RCC 7860 (cell line): ENCODE measurements at places on chromosomes 2 and 18.

DNA sequence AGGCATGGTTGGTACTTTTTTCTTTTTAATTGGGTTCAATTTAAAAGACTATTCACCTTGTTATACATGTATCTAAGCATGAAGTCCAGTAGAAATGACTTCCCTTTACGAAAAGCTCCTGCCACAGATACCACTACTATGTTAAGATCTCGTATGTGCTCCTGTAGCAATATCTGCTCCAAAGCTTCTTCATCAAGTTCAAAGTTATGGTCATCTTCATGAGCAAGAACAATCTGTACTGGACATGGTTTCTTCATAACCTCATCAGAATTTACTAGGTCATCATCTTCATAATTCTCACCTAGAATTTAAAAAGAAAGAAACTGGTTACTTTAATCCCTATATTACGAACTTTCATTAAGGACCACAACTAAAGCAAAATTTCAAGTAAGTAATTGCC lies 33.9 kb downstream of the ATL2 start:
- no peak for DNase-seq

GRCh38 chr2:10019174-10019573 lies 24.2 kb upstream of the KLF11 start:
- DNase-seq: no peak

- DNase-seq: no peak
Measured at GRCh38 chr2:147623328-147623727, 221.5 kb upstream of the ACVR2A start.

DNA sequence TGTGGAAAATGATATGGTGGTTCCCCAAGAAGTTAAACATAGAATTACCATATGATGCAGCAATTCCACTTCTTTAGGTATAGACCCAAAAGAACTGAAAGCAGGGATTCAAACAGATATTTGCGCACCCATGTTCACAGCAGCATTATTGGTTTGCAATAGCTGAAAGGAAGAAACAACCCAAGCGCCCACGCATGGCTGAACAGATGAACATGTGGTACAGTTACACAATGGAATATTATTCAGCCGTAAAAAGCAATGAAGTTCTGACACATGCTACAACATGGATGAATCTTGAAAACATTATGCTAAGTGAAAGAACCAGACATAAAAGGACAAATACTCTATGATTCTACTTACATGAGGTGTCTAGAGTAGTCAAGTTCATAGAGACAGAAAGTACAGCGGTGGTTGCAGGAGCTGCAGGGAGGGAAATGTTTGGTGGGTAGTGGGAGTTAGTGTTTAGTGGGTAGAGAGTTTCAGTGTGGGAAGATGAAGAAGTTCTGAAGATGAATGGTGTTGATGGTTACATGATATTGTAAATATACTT lies 26.7 kb upstream of the ASPRV1 start:
- DNase-seq: no peak

DNA sequence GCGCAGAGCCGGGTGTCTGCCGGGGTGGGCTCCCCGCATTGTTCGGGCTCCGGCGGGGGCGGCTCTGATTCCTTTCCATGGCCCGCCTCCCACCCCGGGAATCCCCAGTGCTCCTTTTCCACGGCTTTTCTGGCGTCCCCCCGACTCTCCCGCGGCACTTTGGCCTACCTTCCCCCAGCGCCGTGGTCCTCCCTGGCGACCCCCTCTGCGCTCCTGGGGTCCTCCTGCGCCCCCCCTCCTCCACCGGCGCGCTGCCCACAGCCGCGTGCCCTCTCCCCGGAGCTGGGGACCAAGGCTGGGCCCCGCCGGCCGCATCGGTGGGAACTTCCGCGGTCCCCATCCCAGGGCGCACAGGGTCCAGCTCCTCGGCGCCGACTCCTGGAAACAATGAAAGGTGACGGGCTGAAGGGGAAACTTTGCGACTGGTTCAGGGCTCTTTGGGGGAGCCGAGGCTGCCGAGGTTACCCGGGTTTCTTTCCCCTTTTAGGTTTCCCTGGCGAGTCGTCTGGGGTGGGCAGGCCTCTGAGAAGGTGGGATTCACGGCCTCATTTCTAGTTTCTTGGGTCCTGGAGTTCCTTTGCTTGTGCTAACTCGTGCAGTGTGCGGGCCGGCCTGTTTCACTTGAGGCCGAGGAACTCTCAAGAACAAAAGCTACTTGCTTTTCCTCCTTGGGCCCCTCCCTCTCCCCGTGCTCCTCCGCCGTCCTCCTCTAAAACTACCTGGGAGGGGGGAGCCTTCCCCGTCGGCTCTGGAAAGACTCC lies 2.2 kb downstream of the TGIF1 start:
- DNase-seq: peak; percentile 49

GRCh38 chr2:218927876-218928275 lies 31.6 kb upstream of the CDK5R2 start:
- no peak for DNase-seq

- no peak for DNase-seq
Measured at GRCh38 chr2:161173541-161174194, 13.4 kb downstream of the TANK start.

DNA sequence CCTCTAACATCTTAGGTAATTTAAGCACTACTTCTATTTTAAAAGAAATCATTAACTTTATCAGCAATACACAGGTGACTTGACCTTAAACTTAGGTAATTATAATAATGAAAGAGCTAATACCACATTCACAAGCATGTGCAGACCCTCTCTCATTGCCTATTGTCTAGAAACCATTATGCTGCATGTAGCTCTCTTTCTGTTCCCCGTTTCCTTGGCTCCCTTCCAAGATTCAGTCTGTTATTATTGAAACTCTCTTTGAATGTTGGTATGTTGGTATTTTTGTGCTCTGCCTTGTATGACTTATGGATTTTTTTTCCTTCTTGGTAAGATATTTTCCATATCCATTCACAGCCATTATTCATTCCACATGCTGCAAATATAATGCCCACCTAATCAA lies 201.2 kb downstream of the CDCA7 start:
- DNase-seq: no peak

DNA sequence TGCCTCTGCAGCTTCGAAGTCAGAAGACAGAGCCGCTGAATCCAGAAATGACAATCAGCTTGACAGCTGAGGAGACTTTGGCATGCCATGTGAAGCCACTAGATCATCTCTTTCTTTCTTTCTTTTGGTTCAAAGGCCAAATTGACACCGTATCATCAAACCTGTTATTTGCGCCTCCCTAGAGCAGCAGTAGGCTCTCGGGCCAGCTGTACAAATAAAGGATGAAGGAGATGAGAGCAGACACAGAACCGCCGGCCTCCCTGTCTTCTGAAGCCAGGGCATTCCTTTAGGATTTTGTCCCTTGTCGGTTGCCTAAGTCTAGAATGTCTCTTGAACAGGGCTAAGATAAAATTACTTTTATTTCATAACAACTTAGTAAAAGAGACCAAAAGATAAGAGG lies 36.8 kb downstream of the COL4A4 start:
- DNase-seq: no peak

DNA sequence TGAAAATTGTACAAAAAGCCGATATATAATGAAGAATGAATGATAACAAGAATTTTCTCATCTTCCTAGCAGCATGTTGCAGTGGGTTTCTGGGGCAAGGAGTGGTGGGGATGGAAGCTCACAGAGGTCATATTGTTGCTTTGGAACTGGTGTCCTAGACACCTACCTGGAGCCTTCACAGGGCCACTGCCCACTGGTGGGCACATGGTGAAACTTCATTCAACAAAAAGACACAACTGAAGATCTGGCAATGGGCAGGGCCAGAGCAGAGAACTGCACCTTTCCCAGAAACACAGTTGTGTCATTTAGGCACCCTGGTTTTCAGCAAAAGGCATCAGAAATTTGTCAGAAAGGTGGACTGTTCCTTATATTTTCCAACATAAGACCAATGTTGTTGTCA lies 115.3 kb downstream of the FHOD3 start:
- peak; percentile 16 for DNase-seq

DNA sequence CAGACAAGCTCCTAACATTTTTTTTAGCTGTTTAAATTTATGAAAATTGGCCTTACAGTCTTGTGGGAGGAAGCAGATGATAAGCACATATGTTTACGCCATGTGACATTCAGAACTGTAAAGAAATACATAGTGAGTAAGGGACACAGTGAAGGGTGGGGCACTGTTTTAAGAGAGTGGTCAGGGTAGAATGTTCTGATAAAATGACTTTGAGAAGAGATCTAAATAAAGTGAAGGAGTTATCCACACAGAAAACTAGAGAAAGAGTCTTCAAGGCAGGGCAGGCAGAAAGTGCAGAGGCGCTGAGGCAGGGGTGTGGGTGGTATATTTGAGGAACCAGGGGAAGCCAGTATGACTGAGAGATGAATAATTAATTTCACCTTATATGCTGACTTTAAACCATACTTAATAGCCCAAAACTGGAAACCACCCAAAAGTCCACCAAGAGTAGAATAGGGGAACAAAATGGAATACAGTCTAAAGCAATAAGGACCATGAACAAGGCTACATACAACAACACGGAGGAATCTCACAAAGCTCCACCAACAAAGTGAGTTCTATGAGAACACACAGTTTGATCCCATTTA lies 8.6 kb downstream of the MREG start:
- no peak for DNase-seq

DNA sequence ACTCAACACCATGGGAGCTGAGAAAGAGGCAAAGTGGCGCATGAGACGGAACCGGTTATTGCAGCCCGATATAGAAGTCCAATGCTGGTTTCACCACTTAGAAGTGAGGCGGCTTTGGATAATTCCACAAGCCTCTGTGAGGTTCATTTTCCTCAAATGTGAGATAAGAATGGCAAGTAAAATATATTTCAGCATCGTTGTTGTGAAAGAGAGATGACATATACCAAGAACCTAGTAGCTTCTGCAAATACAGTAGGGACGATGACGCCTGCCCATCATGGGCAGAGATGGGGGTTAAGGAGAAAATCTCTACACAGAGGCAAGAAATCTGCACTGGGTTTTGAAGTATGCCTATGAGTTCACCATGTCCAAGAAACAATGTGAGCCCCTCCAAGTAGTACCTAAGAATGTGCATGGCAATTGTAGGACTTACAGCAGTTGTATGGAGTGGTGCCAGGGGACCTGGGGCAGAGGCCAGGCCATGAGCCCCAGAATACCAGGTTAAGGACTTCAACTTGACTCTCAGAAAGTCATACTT lies 352.0 kb downstream of the RNF144A start:
- DNase-seq: no peak

GRCh38 chr18:66325251-66325650 lies 278.6 kb downstream of the CDH19 start:
- no peak for DNase-seq

- DNase-seq: no peak
Measured at GRCh38 chr2:106649306-106649705, 162.1 kb downstream of the CD8B2 start.

DNA sequence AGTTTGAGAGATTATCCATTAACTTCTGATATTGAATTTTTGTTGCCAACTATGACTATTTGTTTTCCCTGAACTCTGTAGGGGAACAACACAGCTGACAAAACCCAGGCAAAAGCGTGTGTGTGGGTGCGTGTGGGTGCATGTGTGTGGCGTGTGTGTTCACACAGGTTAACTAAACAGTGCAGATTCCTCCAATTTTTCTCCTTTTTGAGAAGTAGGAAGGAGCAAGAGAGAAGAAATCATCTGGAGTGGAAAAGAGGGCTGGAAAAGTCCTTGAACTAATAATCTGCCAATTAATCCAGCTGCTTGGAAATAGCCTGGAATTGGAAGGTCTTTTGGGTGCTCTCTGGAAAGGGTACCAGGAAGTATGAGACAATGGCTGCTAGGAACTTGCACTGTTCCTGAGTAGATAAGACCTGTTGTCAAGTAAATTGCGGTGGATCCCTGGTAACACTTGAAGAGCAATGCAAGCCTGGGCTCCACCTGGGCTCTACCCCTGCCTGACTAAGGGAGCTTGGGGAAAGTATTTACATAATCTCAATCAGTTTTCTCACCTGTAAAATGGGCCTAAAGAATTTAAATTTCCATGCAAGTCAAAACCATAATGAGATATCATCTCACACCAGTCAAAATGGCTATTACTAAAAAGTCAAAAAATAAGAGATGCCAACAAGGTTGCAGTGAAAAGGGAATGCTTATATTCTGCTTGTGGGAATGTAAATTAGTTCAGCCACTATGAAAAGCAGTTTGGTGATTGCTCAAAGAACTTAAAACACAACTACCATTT lies 40.5 kb upstream of the IL1R1 start:
- no peak for DNase-seq

DNA sequence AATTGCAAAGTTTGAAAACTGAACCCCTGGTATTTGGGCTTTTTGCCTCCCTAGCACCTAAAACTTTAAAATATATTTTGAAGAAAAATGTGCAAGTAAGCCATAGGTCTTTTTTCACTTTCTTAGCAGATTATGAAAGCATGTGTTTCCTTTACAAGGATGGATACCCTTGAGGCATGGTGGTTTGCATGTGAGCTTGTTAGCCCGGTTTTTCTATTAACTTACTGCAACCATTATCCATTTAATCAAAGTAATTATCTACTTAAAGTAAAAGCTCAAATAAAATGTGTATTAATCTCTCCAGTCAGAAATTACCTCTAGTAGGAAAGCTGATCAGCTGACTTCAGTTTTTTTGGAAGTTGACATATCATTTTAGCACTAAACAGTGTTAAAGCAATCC lies 140.6 kb downstream of the EML6 start:
- no peak for DNase-seq
